ENCODE measurements at places on chromosomes 1 and 21.
A peak's percentile ranks its signal among the peaks of the same experiment; 100 is the strongest.

DNA sequence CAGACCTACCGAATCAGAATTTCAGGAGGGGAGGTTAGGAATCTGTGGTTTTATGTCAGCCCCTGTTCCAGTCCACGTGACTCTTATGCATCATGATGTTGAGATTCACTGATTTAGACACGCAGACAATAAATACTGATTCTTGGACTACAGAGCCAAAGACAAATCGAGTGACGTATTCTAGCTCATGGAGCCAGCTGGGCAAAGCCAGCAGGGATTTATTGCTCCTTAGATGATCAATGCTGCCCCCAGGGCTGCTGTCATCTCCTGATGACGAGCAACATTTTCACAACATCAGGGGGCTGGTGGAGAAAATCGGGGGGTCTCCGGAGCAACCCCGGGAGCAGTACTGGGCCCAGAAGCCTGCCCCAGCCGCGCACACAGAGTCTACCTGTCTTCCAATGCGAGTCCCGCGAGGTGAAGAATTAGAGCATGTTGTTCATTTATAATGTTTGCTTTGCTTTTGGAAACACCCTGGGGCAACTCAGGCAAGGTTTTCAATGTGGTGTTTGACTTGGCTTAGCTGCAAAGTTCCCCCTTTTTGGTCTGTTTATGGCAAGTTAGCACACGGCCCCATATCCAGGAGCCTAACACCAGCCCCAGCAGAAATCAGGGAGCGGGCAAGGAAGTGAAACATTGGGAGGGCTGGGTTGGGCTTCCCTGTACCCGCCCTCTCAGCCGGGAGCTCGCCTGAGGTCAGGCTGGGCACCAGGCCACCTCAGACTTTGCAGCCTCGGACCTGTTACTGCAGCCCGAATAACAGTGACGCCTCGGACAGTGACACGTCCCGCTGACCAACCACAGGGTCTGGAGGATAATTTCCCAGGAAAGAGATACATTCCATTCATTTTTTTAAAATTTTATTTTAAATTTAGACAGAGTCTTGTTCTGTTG is 19.9 kb upstream of the CLDN14 start:
- no peak for DNase-seq

DNA sequence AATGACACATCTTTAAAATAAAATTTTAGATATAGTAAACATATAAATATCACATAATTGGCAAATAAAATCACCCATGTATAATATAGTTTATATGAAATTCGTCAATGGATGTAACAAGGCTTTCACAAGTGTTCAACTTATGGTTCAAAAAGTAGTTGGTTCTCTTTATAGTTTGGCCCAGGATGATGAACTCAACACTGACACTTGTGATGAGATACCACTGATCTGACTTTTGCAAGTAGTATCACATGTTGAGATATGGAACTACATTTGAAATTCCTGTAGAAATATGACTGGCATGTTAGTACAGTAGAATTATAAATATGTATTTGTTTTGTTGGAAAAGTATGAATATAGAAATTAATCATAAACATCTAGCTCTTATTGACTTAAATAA is 1.8 kb downstream of the TNNI3K start:
- DNase-seq = no peak

DNA sequence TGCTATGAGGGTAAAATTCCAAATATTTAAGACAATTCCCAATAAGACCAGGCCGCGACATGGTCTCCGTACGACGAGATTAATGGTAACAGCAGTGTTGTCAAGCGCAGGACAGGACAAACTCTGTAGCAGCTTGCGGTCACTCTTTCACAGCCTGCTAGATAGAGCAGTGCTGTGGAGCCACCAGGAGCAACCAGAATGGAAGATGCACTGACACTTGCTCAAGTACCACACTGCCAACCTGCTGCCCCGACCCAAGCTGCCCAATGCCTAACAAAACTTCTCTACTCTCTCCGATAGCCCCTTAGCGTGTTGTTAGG is 636 bp downstream of the WARS2 start:
- no peak for DNase-seq

- no peak for DNase-seq
These were observed 9.3 kb upstream of the FCAMR start for GRCh38 chr1:206979379-206980043.

GRCh38 chr1:21573971-21574465 is 64.8 kb downstream of the ALPL start:
- DNase-seq = no peak

- no peak for DNase-seq
These were observed 165.0 kb downstream of the TNR start for GRCh38 chr1:175578425-175578824.

- no peak for DNase-seq
These were observed 18.8 kb upstream of the MAP1LC3C start for GRCh38 chr1:242017580-242018233.

- no peak for DNase-seq
These were observed 79.0 kb downstream of the HS2ST1 start for GRCh38 chr1:86993269-86993985.

- DNase-seq = no peak
These were observed 160.2 kb downstream of the PSMG1 start for GRCh38 chr21:39022863-39023693.

DNA sequence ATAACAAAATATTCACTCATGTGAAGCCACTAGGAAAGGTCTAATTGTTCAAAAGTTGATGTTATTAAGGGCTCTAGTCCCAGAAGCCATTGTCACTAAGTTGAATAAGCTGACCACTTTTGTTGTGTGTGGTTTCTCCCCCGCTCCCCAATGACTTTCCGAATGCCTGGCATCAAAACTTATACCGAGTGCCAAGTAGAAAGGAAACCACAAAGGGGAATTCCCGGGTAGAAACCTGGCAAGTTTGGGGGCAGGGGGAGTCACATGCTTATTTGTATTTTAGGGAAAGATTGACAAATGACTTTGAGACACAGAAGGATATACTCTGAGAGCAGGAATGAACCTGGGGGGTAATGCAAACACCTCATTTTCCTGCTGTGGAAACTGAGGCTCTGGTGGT is 154.1 kb downstream of the TGFBR3 start:
- peak; percentile 13 for DNase-seq

DNA sequence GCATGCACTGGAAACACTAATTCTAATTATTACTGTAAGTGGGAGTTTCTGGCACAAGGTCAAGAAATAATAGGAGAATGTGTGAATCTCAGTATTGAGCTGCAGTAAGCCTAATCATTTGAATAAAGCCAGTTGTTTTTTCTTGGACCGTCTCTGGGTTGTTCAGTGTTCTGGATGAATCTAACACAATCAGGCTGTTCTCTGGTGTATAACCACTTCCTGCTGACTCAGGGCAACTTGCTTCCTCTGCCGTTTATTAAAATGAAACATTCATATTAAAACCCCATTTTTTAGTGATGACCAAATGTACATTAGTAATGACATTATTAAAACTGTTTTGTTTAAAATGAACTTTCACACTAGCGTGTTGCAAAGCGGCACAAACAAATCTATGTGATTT is 273.1 kb upstream of the SNX7 start:
- no peak for DNase-seq

DNA sequence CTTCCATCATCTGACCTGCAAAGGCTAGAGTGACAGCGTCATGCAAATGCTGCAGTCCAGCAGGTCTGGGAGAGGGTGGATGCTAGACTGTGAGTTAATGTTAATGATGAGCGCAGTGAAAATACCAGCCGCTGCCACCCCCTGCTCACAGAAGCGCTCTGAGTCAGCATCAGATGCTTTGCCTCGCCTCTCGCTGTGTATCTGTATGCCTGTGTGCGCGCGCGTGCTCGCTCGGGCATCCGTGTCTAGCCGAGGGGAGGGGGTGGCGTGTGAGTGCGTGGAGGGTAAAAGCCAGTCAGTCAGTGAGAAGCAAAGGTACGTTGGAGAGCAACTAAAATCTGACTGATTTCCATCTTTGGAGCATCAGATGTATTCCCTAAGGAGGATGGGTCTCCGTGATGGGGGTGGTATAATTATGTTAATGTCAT is 858.7 kb downstream of the USP25 start:
- no peak for DNase-seq

GRCh38 chr1:30955448-30956015 is 47.0 kb upstream of the SDC3 start:
- no peak for DNase-seq

- no peak for DNase-seq
These were observed 14.5 kb downstream of the KDF1 start for GRCh38 chr1:26945728-26946127.

DNA sequence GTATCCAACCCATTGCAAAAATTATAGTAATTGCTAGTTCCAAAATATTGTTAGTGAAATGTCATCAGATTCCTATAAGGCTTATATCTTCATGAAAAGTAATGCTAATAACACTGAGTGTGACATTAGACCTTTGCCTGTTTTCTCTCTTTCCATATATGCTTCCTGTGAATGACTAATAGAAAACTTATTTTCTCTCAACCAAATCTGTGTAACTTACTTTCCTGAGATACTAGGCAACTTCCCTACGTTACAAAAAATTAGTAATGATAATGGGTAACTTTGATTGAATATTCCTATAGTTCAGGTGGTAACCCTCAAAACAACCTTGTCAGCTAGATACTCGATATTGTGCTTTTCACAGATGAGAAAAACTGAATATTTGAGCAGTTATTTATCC is 124.2 kb upstream of the HNRNPU start:
- DNase-seq = no peak

- DNase-seq = no peak
These were observed 118.2 kb downstream of the ODF2L start for GRCh38 chr1:86277936-86278335.

GRCh38 chr1:13702425-13703127 is 2.6 kb downstream of the PRDM2 start:
- peak; percentile 63 for DNase-seq

DNA sequence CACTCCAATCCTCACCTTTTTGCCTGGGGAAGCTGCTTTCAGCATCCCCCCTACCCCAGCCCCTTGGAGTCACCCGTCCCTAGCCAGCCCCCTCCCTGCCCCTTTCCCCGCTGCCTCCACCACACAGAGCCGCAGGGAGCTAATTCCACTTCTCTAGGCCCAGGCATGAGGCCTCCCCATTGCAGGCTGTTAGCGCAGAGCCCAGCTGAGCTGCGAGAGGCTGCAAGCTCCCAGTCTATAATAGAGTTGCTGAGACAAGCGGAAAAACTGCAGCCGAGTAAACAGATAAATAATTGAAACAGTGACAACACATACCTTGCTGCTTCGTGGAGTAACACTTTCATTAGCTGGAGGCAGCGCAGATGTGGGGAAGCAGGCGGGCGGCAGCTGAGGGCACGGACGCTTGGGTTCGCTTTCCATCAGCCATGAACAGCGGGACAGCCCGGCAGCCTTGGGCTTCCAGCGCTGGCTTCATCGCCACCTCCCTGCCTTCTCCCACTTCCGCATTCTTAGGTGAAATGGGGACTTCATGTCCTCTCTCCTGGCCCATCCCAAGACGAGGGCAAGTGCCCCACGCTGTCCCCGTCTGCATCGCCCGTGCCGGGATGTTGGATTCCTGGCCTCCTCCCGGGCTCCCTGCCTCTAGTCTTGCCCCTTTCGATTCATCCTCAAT is 183.3 kb downstream of the IGSF21 start:
- DNase-seq = no peak

- no peak for DNase-seq
These were observed 176.0 kb downstream of the C1orf21 start for GRCh38 chr1:184562806-184563205.

DNA sequence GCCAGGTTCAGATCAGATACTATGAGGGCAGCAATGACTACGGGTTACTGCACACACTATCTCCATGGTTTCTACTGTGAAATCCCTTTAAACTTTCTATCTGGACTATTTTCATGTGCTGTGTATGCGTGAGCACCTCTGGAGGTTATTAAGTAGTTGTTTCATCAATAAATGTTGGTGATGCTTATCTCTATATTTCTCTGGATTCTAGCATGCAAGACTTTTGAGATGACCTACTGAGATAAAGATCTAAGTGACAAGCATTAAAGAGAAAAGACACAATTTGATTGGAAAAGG is 194.0 kb downstream of the NRIP1 start:
- no peak for DNase-seq

DNA sequence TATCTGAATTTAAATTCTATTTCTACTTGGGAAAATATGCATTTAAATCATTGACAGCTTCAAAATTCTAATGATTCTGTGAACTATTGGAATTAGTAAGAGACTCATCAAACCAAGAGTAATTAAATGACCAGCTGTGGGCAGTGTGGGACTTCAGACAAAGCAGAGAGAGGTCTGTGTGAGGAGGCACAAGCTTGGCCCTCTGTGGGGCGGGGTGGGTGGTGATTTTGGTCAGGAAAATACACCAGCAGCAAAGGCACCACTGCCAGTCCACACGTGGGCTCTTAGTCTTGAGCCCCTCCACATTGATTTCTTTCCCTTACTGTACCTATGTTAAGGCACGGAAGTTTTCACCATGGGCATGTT is 39.2 kb upstream of the RAB4A start:
- DNase-seq = no peak

GRCh38 chr1:72547412-72547811 is 265.1 kb upstream of the NEGR1 start:
- DNase-seq = no peak

- no peak for DNase-seq
These were observed 317.0 kb downstream of the USP25 start for GRCh38 chr21:16046656-16047330.

All from T-helper 9 cell (primary cell).